Thyroid gland (tissue), 4 donors: ENCODE measurements at places on chromosomes 6 and 20. TPM values are rescaled to one million over a fixed set of nuclear protein-coding genes. Genes with fewer than 3 reads are reported as not detected.

FRK gene
- 2.5 TPM for total RNA-seq

DNA sequence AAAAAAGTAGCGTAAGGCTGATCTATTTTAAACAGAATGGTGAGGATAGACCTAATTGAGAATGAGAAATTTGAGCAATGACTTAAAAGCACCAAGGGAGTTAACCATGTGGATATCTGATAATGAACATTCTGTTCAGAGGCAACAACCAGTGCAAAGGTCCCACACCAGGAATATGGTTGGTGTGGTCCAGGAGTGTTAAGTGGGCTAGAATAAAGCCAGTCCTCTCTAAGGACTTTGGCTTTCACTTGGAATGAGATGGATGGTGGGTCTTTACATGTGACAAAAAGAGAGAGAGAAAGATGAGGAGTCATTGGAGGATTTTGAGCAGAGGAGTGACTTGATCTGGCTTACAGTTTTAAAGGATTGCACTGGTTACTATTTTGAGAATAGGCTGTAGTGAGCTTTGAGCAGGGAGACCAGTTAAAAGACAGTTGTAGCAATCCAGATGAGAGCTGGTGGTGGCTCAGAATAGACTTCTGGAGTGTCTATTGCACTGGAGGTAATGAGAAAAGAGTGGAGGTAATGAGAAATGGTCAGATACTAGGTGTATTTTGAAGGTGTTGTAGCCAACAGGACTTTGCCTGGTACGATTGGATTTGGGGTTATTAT lies 89.8 kb downstream of the SCAF8 start:
- DNase-seq: no peak

GRCh38 chr20:61120595-61121515 lies 131.2 kb upstream of the CDH4 start:
- DNase-seq: peak; percentile 77

GRCh38 chr20:23622839-23623343 lies 14.9 kb downstream of the CST3 start:
- peak; percentile 41 for DNase-seq

GRCh38 chr6:170117111-170117972 lies 173.5 kb downstream of the DLL1 start:
- DNase-seq: no peak
